Renal cortical epithelial cell (primary cell): ENCODE measurements at places on chromosomes 2 and 18.

DNA sequence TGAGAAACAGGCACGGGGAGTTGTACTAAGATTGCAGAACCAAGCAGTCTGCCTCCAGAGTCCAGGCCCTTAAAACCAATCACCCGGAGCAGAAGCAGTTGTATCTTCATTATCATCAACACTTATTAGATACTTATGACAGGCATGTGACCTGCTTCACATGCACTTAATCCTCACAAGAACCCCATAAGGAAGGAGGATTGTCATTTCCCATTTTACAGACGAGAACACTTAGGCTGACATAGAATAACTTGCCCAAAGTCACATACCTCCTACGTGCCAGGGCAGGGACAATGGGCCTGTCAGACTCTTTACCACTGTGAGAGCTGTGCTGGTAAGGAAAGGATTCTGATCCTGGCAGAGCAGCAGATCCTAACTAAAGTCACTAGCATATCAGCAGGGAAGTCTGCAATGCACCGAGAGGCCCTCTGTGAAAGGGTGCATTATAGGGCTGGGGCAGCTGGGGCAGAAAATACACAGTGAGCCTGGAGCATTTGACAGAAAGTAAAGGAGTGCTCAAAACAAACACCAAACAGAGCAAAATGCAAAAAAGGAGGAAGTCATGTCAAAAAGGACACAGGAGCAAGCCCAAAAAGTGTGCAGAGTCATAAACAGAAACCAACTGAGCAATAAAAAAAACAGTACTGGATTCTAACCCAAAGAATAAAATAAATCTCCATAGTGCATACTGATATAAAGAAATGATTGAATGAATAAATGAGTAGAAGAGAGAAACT lies 55.9 kb upstream of the SP3 start:
- DNase-seq = no peak

DNA sequence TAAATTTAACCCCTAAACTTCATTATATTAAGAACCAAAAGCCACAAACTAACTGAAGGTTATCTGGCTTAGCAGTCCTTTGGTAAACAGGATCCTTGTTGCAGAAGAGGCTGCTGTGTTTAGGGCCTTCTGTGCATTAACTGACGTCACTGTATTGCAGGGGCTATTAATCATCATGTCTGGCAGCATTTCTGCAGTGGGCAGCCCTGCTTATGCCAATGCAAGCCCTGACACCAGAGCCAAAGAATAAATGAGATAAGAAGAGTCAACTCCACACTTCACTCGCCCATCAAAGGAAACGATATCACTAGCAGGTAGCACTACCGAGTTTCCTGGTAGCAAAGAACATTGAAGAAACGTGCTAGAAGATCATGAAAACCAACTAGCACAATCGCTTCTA lies 110.6 kb downstream of the PLEKHM3 start:
- no peak for DNase-seq

DNA sequence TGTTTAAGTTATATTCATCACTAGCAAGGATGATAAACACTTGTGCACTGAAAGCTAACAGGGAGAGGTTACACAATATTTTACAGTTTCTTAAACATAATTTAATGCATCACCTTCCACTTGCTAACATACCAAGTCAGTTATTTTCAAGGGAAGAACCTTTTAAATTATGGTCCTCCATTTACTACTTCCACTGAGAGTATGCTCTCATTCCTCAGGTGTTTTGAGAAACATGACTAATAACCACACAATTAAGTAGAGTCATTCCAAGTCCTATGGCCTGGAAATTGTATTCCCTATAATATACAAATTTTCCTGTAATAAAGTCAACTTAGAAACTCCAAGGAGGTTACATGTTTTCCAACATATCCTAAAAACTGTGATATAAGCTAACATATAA lies 152.3 kb upstream of the STON1 start:
- DNase-seq = peak; percentile 49

DNA sequence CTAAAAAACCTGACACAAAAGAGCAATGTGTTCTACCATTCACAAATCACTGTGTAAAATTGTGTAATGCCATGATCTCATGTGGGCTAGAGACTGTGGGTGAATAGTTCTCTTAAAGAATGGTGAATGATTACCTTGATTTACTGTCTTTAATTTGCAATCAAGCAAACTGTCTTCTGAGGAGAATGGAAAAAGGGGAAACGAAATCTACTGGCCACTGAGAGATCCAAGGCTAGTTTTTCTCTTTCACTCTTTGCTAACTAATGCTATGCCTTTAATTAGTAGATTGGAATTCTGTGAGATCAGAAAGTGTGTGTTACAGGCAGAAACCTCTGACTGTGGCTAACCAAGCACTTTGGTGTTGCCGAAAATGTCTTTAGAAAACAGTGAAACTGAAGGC lies 422.7 kb downstream of the TGIF1 start:
- DNase-seq = peak; percentile 89

DNA sequence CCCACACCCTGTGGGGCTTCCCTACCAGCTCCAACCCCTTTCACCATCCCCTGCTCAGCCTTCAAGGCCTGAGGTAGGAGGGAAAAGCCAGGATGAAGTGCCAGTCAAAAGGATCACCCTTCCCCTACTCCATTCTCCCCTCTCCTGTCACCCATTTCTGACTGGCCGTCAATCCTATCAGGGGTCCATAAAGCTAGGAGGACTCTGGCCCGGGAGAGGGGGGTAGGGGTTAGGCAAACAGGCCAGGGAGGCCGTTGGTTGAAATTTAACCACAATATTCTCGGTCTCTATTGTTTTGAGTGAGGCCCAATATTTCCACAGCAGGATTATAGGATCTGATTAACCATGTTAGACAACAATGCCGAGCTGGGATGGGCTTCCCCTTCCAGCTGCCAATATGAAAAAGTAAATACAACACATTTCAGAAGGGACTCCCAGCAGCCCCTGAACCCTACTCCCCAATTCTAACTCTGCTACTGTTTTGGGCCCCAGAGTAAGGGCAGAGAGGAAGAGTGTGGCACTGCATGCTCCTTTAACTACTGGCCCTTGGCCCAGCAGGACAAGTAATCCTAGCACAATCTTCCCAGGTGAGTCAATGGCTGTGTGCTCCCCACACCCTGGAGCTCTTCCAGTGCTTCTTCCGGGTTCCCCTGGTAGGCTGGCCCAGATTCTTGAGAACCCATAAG lies 10.6 kb upstream of the IHH start:
- DNase-seq = peak; percentile 33

DNA sequence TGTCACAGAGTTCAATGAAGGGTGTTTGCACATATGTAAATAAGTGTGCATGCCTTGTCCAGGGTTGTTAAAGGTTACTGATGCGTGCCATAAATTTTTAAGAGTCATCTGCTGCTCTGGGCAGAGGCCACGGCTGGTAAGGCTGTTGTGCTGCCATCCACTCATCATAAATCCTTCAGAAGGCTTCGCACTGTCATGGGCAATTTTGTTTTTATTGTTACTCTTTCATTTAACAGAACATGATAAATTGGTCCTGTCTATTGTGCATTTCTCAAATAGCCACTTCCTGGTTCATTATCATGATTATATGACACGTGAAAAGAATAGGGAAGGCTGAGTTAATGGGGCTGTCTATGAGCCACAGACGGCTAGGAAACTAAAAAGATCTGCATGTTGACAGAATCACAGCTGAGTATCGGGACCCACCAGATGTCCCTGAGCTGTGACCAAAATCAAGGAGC lies 634.3 kb upstream of the SOX11 start:
- no peak for DNase-seq

GRCh38 chr2:172905937-172906811 lies 169.5 kb upstream of the MAP3K20 start:
- no peak for DNase-seq

GRCh38 chr2:227834916-227835650 lies 21.4 kb downstream of the CCL20 start:
- no peak for DNase-seq
